Fibroblast of lung (primary cell): ENCODE measurements at places on chromosomes 4 and X. TPM values are rescaled to one million over a fixed set of nuclear protein-coding genes. Genes with fewer than 3 reads are reported as not detected.

Gene CHM
- total RNA-seq, result 18.7 and 33.4 TPM in 2 replicates

Gene S100P
- total RNA-seq, result not detected in 2 replicates

Gene SLC25A14
- 8.0 and 11.2 TPM in 2 replicates for total RNA-seq

Gene USP51
- total RNA-seq, result 1.3 TPM in 2 replicates

Gene ABCG2
- total RNA-seq, result 0.51 and 1.3 TPM in 2 replicates

DNA sequence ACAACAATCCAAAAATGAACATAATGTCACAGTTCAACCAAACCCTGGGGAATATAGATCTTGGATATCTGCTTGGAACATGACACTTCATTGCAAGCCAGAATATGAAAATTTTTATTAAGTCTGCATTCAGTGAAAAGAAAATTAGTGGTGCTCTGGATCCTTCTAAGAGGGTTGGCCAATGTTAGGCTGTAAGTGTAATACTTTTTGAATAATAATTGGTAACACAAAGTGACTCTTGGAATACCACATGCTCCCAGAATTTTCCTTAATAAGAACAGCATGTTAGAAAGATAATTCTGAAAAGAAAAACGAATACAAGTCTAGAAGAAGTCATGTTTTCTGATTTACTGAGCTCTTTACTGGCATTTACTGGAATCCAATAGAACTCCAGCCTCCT lies 175.8 kb downstream of the RASL11B start:
- peaks cover 3% of the 10 kb centered on the region for H3K4me1 ChIP-seq
- H3K36me3 ChIP-seq, result no peaks in the 10 kb centered on the region
- DNase-seq, result no peak

DNA sequence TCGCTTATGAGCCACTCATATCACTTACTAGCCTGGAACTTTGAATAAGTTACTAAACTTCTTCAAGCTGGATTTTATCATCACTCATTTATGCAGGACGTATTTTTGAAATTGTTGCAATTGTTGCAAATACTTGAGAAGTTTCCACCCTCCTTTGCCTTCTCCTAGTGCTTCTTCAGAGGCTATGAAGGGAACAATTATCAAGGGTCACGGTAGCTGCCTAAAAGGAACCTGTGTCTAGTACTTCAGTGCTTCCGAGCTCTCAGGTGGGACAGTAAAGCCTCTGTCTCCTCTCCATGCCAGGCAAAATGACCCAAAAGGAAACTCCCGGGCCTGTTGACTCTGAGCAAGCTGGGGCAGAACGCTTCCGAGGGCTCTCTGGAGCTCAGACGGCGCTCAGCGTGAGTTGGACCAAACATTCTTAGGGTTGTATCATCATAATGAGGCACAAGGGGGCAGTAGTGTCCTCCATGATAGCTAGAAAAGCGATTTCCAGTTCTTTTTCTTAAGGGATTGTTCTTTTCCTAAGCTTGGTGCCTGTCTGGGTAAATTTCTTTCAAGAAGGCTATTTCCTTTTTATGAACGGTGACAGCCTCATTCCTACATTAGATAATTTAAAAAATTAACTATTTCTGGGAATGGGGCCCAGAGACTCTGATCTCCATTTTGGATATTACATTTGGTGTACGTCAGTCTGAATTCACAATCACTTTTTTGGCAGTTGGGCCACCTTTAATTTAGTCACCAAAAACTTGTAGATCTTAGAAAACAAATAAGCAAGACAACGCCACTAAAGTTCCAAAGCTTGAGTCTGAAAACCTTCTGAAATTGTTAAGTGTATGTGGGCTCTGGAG lies 73.1 kb downstream of the PACRGL start:
- DNase-seq, result peak; percentile 71
- no peaks in the 10 kb centered on the region for H3K36me3 ChIP-seq
- H3K27ac ChIP-seq, result no peak overlapping the region
- no peaks in the 10 kb centered on the region for H3K4me1 ChIP-seq

DNA sequence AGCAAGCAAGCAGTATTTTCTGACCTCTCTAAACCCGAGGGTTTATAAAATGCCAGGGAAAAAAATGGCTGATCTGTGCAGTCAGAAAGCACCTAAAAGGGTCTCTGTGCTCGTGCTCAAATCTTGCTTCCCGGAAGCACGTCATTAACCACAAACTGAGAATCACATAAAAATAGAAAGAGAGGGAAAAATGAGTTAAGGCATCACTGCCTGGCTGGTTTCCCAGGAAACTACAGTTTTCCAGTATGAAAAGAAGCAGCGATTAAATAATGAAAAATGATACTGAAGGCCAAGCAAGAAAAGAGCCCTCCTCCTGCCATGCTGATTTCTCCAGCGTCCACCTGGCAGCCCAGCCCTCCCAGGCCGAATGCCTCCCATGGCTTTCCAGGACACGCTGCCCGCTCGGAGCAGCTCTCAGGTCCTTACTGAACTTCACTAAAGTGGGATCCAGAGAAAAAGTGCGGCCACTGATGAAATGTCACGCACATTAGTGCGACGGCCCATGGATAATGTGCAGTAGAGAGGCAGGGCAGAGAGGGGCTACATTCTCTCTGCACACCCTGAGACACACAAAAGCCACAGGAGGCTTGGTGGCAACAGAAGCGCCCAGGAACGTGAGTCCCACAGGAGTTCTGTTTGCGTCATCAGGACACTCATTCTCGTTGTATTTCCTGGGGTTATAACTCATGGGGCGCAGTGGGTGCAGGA lies 80.4 kb downstream of the WFS1 start:
- H3K27me3 ChIP-seq, result no peaks in the 10 kb centered on the region
- H3K4me1 ChIP-seq, result no peaks in the 10 kb centered on the region
- H3K36me3 ChIP-seq, result no peaks in the 10 kb centered on the region
- DNase-seq, result peak; percentile 43
- no peak overlapping the region for H3K4me3 ChIP-seq
- H3K27ac ChIP-seq, result no peak overlapping the region

DNA sequence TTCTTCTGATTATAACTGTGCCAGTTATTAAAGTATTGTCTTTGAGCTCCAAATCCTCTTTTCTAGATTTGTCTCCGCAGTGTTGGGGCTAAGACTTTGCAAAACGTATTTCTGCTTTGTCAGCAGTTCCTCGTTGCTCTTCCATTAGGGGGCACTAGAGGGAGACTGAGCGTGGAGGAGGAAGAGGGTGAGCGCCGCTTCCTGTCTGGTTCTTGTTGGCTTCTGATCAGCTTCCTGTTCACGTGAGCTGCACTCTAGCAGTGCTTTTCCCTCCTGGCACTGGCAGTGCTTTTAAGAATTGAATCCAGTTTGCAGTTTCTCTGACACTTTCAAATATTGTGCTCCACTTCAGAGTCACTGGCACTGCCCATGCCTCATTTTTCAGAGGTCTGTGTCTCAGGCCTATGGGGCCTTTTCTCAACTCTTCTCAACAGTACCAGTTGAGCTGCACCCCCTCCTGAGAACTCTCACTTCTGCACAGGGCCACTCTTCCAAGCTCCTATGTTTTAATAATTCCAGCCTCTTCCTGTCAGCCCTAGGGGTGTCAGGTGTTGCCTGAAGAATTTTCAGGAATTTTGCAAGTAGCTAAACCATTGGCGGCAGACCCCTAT lies 54.4 kb upstream of the LCORL start:
- no peaks in the 10 kb centered on the region for H3K36me3 ChIP-seq
- no peak overlapping the region for H3K27ac ChIP-seq
- no peaks in the 10 kb centered on the region for H3K27me3 ChIP-seq

DNA sequence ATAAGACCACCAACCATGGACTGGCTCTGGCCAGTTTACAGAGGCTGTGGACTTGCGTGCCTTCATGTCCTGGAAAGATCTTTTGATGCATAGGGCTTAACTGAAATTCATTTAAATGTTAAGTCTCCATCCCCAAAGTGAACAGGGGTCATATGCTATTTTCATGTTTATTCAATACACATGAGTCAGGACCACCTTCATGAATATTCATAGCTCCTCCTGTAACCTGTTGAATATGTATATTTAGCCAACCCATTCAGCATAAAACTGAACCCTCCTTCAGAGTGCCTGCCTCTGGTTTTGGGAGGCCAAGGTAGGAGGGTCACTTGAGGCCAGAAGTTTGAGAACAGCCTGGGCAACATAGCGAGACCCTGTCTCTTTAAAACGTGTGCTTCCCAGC lies 7.1 kb downstream of the CTPS2 start:
- DNase-seq, result no peak
- no peaks in the 10 kb centered on the region for H3K36me3 ChIP-seq
- no peaks in the 10 kb centered on the region for H3K27me3 ChIP-seq
- H3K27ac ChIP-seq, result no peak overlapping the region

DNA sequence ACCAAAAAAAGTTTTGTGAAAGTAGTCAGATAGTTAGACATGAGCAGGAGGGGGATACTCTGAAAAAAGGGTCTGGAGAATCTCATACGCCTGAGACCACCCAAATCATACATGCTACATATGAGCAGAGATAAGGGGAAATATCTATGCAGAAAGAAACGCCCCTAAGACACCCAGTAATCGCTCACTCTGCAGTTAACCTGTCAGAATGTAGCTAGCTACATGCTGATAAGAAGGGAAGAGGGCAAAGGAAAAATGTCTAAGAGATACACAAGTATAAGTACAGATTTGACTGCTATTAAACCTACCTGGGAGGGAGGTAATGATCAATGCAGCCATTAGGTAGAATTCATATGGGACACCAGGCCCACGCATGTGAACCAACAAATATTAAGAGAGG lies 1159.5 kb upstream of the PCDH10 start:
- no peaks in the 10 kb centered on the region for H3K27me3 ChIP-seq
- no peak for DNase-seq
- H3K4me3 ChIP-seq, result no peak overlapping the region
- no peak overlapping the region for H3K27ac ChIP-seq

GRCh38 chr4:182680234-182680653 lies 236.9 kb downstream of the DCTD start:
- DNase-seq, result peak; percentile 8
- no peaks in the 10 kb centered on the region for H3K27me3 ChIP-seq
- H3K4me3 ChIP-seq, result no peak overlapping the region
- H3K36me3 ChIP-seq, result no peaks in the 10 kb centered on the region
- H3K4me1 ChIP-seq, result no peaks in the 10 kb centered on the region

DNA sequence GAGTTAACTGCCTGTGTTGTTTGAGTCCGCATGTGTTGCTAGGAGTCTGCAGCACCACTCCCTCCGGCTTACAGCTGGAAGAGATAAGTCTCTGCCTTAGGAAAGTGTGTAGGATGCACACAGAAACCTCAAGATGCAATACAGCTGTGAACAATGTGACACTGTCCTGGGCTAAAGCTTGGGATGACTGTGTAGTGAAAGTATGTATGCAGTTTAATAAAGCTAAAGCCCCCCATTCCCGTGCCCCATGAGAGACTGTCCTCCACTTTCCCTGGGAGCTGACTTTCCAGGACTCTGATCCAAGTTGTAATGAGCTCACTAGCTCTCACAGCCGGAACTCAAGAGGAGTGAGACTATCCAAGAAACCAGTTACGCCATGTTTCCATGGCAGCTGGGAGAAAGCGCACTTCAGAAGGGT lies 156.6 kb upstream of the FTHL17 start:
- H3K27ac ChIP-seq, result peak overlapping the region; percentile 57
- no peaks in the 10 kb centered on the region for H3K4me1 ChIP-seq
- no peak overlapping the region for H3K4me3 ChIP-seq

DNA sequence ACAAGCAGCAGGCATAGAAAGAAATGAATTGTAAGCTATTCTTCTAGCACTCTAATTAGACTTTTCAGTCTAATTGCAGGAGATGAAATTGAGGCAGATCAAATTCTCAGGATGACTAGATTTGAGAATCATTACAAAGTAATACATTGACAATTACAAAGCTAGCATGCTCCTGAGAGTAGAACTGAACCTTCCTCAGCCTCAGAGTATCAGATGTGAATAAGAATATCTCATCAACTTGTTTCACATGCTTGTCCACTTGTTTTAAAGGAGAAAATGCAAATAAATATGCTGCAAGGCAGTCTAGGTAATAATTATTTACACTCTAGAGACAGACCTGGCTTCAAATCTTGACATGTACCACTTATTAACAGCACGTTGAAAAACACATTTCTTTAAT lies 491.0 kb upstream of the MAGEB2 start:
- H3K36me3 ChIP-seq, result no peaks in the 10 kb centered on the region
- no peaks in the 10 kb centered on the region for H3K4me1 ChIP-seq
- H3K27me3 ChIP-seq, result no peaks in the 10 kb centered on the region
- H3K4me3 ChIP-seq, result no peak overlapping the region
- DNase-seq, result no peak

- H3K27me3 ChIP-seq, result no peaks in the 10 kb centered on the region
- no peak for DNase-seq
- no peaks in the 10 kb centered on the region for H3K4me1 ChIP-seq
- H3K27ac ChIP-seq, result no peak overlapping the region
- no peak overlapping the region for H3K4me3 ChIP-seq
These were observed 35.7 kb downstream of the ZNF518B start for GRCh38 chr4:10421344-10422055.

DNA sequence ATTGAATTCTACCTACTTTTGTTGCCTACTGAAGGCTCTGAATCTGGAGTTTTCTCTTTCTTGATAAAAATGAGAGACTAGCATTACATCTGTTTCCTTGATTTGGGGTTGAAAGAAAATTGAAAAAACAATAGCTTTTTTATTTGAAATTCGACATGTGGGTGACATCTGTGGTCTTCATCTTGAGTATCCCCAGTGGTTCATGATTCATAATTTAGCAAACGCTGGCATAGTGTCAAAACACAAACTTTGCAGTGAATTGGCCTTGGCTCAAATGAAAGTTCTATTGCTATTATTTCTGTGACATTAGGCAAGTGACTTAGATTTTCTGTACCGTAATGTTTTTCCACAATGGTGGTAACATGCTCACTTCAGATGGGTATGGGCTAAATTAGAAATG lies 747.6 kb downstream of the PCDH7 start:
- H3K27ac ChIP-seq, result no peak overlapping the region
- peak; percentile 27 for DNase-seq
- H3K4me3 ChIP-seq, result no peak overlapping the region

GRCh38 chr4:100891808-100892207 lies 374.0 kb upstream of the EMCN start:
- no peaks in the 10 kb centered on the region for H3K4me1 ChIP-seq
- H3K27me3 ChIP-seq, result no peaks in the 10 kb centered on the region
- no peak for DNase-seq
- H3K36me3 ChIP-seq, result no peaks in the 10 kb centered on the region

DNA sequence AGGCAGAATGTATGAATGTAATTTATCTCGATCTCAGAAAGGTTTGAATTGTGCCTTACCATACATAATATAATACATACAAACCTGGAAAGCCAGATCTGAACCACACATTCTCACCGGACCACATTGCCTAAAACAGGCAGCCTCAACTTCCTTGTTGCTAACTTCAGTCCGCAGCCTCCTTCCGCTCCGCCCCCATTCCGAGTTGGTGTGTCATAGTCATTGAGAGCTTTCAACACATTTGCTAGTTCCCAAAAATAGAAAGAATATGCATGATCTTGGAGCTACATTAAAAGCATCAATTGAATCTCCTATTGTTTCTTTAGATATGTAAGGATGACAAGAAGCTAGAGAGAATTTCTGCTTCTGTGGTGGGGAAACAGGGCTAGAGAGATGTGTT lies 127.2 kb downstream of the ARHGEF9 start:
- H3K36me3 ChIP-seq, result no peaks in the 10 kb centered on the region
- peaks cover 14% of the 10 kb centered on the region for H3K4me1 ChIP-seq
- H3K27me3 ChIP-seq, result no peaks in the 10 kb centered on the region
- H3K27ac ChIP-seq, result peak overlapping the region; percentile 51

GRCh38 chr4:185204238-185204910 lies 574 bp upstream of the CFAP97 start:
- H3K27me3 ChIP-seq, result no peaks in the 10 kb centered on the region
- no peak for DNase-seq
- peak overlapping the region; percentile 65 for H3K27ac ChIP-seq
- H3K4me1 ChIP-seq, result peaks cover 3% of the 10 kb centered on the region
- no peaks in the 10 kb centered on the region for H3K36me3 ChIP-seq
- peak overlapping the region; percentile 67 for H3K4me3 ChIP-seq

GRCh38 chrX:72694170-72694569 lies 19.9 kb downstream of the PHKA1 start:
- H3K27me3 ChIP-seq, result no peaks in the 10 kb centered on the region
- no peaks in the 10 kb centered on the region for H3K36me3 ChIP-seq
- H3K4me1 ChIP-seq, result peaks cover 2% of the 10 kb centered on the region
- no peak for DNase-seq
- no peak overlapping the region for H3K27ac ChIP-seq
